ENCODE measurements at places on chromosomes 4 and X.

GRCh38 chr4:11805842-11806241, 377.1 kb upstream of the HS3ST1 start:
- no peak for DNase-seq

DNA sequence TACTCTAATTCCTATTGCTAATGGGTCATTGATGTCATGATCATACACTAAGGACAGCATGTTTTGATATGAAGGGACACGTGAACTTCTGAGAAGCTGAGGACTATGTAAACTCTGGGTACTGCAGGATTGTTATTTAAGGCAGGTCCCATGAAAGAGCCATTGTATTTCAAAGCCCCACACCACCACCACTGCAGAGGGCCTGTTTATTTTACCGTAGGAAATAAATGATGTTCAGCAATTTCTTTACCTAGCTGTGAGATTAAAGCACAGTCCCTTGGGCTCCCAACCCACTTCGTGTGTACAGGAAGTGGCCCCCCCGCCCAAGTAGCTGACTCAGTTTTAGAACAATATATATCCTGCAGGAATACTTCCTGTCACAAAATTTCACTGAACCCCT, 89.8 kb upstream of the ACSL4 start:
- no peak for DNase-seq

DNA sequence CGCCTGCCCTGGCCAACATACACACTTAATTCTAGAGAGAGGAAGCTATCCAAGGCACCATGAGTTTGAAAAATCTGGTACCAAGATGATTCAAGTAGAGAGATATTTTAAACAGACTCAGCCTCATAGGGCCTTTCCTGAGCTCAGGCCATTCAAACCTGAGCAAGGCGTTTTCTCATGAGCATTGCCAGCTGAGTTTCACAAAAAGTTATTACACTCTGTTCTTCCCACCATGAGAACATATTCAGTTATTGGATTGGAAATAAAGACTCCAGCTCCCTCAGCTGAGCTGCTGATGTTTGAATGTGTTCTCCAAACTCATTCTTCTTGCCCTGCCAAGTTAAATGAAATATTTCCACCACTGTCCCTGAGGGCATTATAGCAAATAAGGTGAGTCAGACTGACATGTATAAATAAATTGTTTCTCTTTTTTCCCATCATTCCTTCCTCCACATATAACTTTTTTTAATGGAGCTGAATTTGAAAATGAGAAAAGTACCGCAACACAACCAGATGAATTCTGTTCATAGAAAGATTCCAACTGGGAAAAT, 429.6 kb downstream of the RAB28 start:
- DNase-seq, result no peak

DNA sequence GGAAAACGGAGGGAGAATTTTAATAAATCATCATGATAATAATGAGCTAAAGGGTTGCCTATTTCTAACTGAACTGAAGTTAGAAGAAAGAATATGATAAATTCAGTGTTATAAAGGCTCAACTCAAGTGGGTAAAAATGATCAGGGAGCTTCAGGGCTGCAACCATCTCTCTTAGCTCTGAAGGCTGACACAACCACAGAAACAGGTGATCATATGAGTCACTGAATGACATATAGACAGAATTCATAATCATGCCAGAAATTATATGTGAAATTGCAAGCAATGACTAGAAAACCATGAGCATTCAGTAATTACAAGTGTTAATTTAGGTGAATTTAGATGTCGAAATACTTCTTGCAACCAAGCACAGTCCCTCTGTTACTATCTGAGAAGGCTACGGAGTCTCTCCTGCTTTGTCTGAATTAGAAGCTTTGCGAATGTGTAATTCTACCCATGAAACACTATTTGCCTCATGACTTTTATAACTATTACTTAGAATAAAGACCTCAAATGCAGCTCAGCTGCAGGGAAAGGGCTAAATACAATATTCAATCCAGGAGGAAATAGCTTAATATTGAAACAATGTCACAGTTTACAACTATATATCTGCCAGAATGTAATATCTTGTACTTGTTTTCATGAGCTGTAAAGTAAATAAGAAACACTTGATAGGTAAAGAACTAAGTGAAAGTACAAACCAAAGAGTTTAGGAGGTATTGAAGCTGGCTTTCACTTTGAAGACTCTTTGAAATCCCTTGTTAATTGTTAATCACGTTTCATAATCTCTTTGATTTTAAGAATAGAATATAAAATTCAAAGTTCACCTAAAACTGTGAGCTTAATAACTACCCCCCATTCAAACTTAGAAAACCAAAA, 1972.6 kb downstream of the ARAP2 start:
- DNase-seq, result no peak

- DNase-seq, result no peak
Observed at GRCh38 chrX:107646735-107647134, 18.4 kb downstream of the PRPS1 start.

DNA sequence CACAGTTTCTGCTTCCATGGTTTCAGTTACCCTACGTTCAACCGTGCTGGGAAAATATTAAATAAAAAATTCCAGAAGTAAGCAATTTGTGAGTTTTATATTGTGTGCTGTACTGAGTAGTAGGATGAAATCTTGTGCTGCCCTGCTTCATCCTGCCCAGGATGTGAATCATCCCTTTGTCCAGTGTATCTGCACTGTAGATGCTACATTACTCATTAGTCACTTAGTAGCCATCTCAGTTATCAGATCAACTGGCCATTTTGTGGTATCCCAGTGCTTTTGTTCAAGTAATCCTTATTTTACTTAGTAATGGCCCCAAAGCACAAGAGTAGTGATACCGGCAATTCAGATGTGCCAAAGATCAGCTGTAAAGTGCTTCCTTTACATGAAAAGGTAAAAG, 97.9 kb downstream of the COX18 start:
- DNase-seq, result no peak

- peak; percentile 0 for DNase-seq
Observed at GRCh38 chrX:138191998-138192397, 519.5 kb downstream of the FGF13 start.

DNA sequence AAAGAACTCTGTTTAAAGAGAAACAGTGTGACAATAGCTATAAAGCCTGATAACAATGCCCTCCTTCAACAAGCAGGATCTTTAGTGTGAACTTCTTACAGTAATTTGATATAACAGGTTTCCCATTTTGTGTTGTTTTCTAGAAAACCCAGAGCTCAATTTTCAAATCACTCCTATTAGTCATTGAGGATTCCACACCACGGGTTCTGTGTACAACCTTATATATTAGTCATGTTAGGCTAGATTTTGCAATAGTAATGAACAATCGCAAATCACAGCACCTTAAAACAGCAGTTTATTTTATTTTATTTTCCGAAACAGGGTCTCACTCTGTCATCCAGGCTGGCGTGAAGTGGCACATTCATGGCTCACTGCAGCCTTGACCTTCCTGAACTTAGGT, 1020.9 kb upstream of the INTU start:
- no peak for DNase-seq

GRCh38 chrX:107773906-107774435, 1.6 kb downstream of the TSC22D3 start:
- DNase-seq, result no peak

DNA sequence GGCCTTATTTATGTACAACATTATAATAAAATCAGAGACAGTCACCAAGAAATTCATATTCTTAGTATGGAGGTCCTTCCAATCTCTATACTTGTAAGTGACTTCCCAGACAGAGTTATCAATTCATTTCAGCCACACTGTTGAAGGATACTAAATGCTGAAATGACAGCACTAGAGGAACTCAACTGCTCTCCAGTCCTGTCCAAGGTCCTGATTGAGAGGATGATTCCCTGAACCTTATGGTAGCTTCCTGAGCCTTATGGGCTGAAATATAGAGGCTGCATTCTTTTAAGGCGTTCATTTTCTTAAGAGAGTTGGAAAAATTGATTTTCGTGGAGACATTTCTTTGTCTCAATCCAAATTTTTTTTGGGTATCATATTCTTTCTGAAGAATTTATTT, 205.9 kb downstream of the TLL1 start:
- no peak for DNase-seq

DNA sequence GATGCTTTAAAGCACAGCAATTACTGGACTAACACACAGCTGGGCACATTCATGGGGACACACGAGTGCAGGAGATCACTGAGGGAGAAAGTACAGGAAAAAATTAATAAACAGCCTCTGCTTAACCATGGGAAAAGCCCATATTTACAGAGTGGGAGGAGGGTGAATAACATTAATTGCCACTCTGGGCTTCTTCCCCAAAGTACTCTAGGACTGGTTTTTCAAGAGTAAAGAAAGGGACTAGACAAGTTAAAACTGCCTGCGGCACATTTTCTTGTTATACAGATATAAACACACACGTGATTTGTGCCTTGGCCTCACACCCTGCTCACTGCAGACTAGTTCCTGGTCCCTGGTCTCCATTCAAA, 179.7 kb upstream of the TET2 start:
- DNase-seq, result peak; percentile 10

- no peak for DNase-seq
Observed at GRCh38 chrX:774536-774935, 143.9 kb downstream of the SHOX start.
